GF-D8 (cell line): ENCODE measurements at places on chromosomes 5 and 9.
A peak's percentile ranks its signal among the peaks of the same experiment; 100 is the strongest.

- DNase-seq, result no peak
These were observed 40.3 kb downstream of the MPDZ start for GRCh38 chr9:13239208-13239607.

- no peak for DNase-seq
These were observed 119.1 kb upstream of the CLINT1 start for GRCh38 chr5:157978061-157978460.

- DNase-seq, result no peak
These were observed 3.3 kb upstream of the RNF44 start for GRCh38 chr5:176540476-176540899.

- no peak for DNase-seq
These were observed 216.1 kb downstream of the MEF2C start for GRCh38 chr5:88666761-88667495.

DNA sequence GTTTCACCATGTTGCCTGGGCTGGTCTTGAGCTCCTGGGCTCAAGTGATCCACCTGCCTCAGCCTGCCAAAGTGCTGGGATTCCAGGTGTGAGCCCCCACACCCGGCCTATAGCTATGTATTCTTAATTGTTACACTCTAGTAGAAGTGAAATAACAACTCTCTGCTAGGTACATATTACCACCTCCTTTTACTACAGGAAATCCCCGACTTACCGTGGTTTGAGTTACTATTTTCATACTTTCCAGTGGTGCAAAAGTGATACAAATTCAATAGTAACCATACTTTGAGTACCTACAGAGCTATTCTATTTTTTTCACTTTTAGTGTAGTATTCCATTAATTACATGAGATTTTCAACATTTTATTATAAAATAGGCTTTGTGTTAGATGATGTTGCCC is 719 bp downstream of the ARL14EPL start:
- DNase-seq, result no peak

DNA sequence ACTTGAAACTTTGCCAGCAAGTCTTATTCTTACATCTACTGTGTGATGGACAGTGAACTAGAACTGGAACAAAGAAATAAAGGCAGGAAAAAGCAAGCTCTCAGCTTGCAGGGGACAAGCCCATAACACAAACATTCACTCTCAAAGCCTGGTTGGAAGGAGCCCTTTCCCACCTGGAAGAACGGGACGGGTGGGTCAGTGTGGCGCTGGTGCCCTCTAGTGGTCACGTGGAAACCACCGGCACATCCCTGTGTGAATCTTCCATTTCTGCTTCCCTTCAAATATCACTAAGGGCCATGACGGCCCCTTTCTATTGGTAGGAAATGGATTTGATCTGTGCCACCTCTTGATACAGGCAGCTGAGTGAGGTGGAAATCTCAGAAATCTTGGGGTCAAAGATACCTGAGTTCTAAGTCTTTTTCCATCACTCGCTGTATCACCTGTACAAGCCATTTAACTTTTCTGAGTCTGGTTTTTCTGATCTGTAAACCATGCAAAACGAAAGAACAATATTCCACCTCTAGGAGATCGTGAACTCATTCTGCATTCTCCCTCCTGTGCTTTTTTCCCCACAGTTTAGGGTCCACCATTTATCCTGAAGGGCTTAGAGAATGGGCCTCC is 211.6 kb downstream of the MSX2 start:
- no peak for DNase-seq

- DNase-seq, result no peak
These were observed 118.8 kb downstream of the GLIS3 start for GRCh38 chr9:4180907-4181605.

GRCh38 chr5:133144245-133144981 is 92.6 kb downstream of the HSPA4 start:
- no peak for DNase-seq

DNA sequence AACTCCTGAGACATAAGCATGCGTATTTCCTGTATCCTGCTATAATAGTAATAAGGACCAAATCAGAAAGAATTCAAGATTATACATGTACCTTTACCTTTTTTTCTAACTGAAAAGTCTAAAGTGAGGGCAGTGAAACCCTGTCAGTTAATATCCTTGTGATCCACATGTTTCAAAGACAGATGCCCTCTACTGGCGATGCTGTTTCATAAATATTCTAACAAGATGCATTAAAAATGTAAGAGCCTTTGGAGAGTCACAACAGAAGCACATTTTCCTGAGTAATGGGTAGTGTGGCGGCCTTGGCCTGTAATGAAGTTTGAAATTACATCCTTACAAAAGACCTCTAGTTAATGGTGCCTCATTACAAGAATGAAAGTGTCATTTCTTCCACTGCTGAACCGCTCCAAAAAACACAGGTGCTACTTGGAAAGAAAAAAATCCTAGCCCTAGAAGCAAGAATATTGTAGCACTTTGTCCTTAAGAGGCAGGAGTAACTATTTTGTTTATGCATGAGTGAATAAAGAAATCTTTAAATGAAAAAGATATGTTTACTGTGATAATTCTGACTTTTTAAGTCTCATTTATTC is 232.6 kb downstream of the EPB41L4A start:
- no peak for DNase-seq

- DNase-seq, result no peak
These were observed 238.3 kb upstream of the NUDT12 start for GRCh38 chr5:103800741-103801495.

- no peak for DNase-seq
These were observed 794 bp upstream of the LRRC14B start for GRCh38 chr5:190366-191035.

GRCh38 chr9:128846680-128847030 is 17.1 kb upstream of the SPOUT1 start:
- no peak for DNase-seq

GRCh38 chr9:76866689-76867088 is 39.2 kb downstream of the PRUNE2 start:
- no peak for DNase-seq

GRCh38 chr5:82655078-82655477 is 376.9 kb upstream of the RPS23 start:
- DNase-seq, result no peak

GRCh38 chr5:169272111-169272510 is 28.8 kb downstream of the SLIT3 start:
- no peak for DNase-seq

- no peak for DNase-seq
These were observed 172.8 kb downstream of the COL23A1 start for GRCh38 chr5:178417391-178417811.

- DNase-seq, result no peak
These were observed 664 bp upstream of the RAB3C start for GRCh38 chr5:58582019-58582802.

- no peak for DNase-seq
These were observed 115.7 kb downstream of the SUSD1 start for GRCh38 chr9:112059145-112059965.

DNA sequence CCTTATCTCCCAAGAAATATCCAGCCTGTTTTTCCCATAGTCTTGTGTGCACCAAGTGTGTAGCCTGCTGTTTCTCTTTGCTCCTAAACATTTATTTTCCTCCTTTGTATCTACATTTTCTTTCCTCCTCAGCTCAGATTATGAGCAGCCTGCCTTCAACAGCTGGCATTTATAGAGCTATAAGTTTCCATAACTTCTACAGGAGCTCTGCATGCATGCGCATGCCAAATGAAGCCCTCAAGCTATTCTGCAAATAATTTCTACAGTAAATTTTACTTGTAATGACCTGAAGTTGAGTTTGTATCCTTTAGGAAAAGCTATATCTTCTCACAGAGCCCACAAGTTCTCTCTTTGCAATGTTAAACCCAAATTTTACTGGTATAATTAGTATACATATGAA is 699.5 kb downstream of the CETN3 start:
- DNase-seq, result no peak

DNA sequence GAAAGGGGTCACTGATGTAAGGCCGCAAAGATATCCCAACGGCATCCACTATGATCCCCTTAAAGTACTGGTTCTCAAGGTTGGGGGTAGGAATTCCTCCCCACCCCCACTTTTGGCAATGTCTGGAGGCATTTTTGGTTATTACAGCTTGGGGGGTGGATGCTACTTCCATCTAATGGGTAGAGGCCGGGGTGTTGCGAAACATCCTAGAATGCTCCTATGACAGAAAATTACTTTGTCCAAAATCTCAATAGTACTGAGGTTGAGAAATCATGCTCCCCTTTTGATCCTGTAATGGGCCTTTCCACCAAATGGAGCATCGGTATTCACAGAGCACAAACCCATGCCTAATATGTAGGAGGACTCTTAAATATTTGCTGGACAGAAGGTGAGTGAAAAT is 20.8 kb upstream of the TCERG1 start:
- no peak for DNase-seq

DNA sequence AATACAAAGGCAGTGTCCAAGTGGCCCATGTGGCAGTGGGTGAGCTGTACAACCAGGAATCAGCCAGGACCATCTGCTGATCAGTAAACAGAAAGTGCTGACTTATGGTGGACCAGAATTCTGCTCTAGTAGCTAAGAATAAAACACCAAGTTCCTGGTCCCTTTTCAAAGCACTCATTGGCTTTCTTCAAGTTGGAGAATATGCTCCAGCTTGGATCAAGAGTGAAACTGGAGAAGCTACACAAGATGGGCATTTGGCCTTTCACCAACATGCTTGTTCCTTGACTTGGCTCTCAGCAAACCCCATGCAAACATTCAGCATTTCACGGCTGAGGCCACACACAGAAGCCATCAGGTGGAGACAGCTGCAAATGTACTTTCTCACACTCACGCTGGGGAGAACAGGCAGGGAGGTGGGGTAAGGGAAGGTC is 32.1 kb downstream of the MARCHF3 start:
- DNase-seq, result no peak

- DNase-seq, result no peak
These were observed 182.1 kb downstream of the RFX3 start for GRCh38 chr9:3343671-3344070.

GRCh38 chr5:139273322-139273571 is 20.3 kb upstream of the MATR3 start:
- DNase-seq, result no peak

GRCh38 chr9:86079865-86080469 is 19.4 kb downstream of the GOLM1 start:
- no peak for DNase-seq

DNA sequence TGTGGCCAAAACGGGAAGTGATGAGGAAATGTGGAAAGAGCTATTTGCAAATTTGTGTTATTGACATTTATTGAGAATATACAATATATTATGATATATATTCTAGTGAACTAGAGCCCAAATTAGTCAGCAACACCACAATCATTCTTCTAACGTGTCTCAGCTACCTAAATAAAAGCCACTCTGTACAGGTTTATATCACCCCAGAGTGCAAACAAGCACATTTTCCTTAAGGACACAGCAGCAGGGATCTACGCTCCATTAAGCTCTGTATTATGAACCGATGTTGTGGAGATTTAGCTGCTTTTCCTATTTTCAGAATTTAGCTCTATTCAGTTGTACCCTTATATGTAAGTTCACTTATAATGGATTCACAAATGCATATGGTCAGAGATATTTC is 77.9 kb downstream of the CDH18 start:
- DNase-seq, result no peak

DNA sequence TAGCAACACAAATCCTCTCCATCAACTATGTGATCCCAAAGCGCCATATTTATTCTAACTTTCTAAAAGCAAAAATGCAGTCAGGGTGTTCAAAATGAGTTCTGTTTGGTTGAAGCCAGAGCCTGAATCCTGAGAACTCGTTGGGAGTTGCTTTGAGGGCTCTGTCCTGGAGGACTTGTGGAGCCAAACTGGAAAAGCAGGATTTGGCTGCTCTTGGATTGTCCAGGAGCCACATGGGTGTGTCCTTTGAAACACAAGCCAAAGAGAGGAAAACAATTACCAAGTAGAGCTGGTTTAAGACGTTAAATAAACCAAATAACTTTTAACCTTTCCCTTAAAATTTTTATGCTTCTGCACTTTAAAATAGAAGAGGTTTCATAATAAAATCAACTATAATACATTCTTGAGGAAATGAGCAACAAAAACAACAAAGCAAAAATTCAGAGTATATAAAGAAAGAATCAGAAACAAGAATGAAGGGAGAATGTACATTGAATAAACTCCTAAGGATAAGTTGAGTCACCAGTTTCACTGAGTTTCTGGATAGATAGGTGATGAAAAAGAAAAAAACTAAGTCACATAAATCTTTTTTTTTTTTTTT is 13.5 kb downstream of the C5orf46 start:
- no peak for DNase-seq

DNA sequence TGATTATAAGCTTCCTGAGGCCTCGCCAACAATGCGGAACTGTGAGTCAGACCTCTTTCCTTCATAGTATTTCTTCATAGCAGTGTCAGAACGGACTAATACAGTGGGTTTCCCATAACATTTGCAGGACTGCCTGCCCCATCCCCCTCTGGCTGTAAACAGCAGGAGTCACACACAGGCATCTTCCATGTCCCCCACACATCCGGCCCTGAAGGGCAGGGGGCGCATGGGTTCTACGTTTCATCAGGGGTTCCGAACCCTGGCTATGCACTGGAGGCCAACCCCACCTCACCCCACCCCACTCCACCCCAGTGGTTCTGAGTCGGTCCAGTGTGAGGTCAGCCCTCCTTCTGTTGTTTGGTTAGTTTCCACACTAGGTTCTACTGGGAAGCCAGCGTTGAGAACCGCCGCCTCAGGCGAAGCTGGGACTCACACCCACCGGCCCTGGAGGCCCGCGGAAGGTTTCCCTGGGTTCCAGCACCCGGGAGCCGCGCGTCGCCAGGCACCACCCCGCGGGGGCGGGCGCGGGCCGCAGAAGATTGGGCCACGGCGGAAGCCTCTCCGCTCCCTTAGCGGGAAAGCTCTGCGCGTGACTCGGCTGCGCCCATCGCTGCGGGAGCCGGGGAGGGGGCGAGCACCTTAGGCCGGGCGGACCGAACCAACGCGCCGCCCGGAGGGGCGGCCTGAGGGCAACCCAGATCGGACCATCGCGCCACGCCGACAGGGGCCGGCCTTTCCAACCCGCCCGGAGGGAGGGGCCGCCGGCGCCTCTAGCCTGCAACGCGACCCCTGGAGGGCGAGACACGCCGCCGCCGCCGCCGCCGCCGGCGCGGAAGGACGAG is at the start of gene RUSC2:
Gene RUSC2 (plus strand): TSS at position 799 of the 842 bp plus-strand sequence. CDS start 56,411 bp downstream, outside the sequence.
- DNase-seq, result peak; percentile 82

DNA sequence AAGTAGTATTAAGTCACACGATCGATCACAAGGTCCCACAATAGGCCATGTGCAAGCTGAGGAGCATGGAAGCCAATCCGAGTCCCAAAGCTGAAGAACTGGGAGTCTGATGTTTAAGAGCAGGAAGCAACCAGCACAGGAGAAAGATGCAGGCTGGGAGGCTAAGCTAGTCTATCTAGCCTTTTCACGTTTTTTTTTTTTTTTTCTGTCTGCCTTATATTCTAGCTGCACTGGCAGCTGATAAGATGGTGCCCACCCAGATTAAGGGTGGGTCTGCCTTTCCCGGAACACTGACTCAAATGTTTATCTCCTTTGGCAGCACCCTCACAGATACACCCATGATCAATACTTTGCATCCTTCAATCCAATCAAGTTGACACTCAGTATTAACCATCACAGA is 6.5 kb downstream of the PPIP5K2 start:
- no peak for DNase-seq

DNA sequence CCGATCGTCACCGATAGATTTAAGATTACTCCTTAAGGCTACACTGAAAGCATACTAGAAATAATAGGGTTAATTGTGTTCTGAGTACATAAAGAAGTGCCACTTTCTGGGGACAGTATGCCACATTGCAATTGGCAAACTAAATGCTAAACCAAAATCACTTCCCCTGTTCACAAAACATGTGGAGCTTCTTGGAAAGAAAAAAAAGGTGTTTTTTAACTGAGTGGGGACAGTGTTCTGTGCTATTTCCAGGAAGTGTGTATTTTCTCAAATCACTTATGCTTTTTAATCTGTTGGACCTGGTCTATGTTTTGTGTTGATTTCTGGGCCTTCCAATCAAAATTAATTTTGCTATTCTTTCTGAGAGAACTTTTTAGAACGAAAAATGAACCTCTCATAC is 149.3 kb upstream of the MPDZ start:
- no peak for DNase-seq
